NCI-H446 treated with DMSO at 0.1 percent for 48 hours (cell line): ENCODE measurements at places on chromosomes 1 and 21.

DNA sequence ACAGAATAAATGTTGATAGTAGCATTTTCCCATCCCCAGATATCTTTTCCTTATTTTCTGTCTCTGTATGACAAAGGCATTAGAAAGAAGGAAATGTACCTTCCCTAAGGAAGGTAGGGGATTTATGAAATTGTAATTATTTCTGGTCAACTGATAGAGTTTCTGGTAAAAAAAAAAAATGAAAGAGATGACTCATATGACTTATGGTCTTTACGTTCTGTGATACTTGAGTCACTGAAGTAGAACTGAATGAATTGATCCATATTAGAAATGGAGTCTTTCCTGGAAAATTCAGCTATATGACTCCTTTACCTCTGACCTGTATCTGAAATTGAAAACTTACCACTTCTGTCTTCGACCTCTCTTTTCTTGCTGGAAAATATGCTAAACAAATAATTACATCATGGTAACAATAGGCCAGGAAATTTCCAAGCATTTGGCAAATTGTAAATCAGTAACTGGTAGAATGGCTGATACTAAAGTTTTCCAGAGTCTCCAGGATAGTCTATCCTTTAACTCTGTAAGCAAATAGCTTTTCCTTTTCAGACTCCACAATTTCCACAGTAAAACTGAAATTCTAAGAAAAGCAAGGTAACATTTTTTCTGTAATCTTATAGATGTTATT, 364.3 kb upstream of the PTBP2 start:
- DNase-seq, result no peak

DNA sequence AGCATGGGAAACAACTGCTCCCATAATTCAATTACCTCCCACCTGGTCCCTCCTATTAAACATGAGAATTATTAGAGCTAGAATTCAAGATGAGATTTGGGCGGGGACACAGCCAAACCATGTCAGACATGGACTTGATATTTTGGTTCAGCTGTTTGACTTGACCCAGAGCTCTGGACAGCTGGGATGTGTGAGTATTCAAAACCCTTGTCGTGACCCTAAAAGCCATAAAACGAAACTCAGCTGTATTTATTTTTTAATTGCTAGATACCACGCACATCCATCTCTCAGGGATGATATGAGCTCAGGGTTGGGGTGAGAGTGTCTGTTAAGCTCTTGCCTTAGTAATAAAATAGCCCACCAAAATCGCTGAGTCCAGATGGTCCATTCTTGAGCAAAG, 45.4 kb downstream of the RCSD1 start:
- DNase-seq, result no peak

- no peak for DNase-seq
These were observed 93.9 kb upstream of the BEND5 start for GRCh38 chr1:48870596-48870995.

GRCh38 chr1:231016234-231016633, 23.8 kb downstream of the FAM89A start:
- no peak for DNase-seq

DNA sequence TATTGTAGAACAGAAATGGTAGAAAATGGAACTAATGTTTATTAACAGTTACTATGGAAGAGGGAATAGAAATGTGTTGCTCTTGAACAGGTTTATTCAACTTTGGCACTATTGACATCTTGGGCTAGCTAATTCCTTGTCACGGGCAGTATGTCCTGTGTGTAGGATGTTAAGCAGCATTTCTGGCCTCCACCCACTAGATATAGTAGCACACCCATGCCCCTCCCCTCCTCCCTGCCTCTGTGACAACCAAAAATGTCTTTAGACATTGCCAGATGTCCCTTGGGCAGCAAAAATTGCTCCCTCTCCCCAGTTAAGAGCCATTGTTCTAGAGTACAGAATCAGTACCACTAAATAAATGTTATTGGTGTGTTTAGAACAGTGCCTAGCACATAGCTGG, 91.4 kb upstream of the TPTE start:
- no peak for DNase-seq

GRCh38 chr1:218863987-218864386, 309.7 kb upstream of the LYPLAL1 start:
- no peak for DNase-seq

- DNase-seq, result no peak
These were observed 1.2 kb downstream of the ADAMTS4 start for GRCh38 chr1:161197560-161198193.

GRCh38 chr21:14542638-14543037, 3.5 kb downstream of the SAMSN1 start:
- no peak for DNase-seq

GRCh38 chr1:81594206-81594605, 206.5 kb upstream of the ADGRL2 start:
- DNase-seq, result no peak

GRCh38 chr1:1908506-1908791, 6.6 kb upstream of the CALML6 start:
- no peak for DNase-seq

- no peak for DNase-seq
These were observed 8.8 kb upstream of the TENT5B start for GRCh38 chr1:27021354-27022031.

DNA sequence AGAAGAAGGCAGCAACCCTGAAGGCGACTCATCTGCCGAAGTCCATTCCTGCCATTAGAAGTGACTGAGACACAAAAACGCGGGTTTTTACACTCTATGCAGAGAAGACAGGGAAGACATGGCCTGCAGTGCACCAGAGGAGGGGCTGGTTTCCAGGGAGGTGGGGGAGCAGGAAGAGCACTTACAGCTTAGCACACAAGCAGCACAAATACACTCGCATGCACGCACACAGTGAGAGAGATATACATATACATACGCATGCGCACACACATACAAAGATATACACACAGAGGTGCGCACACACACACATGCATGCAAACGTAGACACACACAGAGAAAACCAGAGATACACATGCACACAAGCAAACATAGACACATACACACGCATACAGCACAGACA, 210.9 kb upstream of the CSF3R start:
- DNase-seq, result no peak

DNA sequence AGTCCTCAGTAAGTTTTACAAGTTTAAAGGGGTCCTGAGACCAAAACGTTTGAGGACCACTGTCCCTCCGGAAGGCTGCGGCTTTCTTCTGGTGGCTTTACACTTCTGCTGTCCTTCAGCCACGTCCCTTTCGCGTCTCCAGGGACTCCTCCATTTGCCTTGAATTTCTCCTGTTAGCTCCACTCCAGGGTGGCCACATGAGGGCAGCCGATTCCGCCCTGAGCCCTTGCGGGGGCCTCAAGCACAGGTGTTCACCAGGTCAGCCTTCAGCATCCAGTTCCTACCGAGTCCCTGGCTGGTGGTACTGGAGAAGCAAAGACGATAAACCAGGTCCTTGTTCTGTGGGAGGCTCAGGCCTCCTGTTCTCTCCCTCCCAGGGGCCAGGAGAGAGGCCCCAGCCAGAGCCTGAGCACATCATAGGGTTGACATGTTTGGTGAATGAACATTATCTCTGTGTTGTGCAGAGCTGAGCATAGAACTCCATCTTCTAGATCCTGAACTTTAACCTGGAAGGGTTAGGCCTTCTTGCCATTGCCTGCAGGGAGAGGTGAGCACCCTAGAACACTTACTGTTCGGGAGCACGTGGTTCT, 27.4 kb upstream of the COQ8A start:
- DNase-seq, result no peak

GRCh38 chr1:226588484-226588883, 39.9 kb downstream of the STUM start:
- DNase-seq, result no peak

DNA sequence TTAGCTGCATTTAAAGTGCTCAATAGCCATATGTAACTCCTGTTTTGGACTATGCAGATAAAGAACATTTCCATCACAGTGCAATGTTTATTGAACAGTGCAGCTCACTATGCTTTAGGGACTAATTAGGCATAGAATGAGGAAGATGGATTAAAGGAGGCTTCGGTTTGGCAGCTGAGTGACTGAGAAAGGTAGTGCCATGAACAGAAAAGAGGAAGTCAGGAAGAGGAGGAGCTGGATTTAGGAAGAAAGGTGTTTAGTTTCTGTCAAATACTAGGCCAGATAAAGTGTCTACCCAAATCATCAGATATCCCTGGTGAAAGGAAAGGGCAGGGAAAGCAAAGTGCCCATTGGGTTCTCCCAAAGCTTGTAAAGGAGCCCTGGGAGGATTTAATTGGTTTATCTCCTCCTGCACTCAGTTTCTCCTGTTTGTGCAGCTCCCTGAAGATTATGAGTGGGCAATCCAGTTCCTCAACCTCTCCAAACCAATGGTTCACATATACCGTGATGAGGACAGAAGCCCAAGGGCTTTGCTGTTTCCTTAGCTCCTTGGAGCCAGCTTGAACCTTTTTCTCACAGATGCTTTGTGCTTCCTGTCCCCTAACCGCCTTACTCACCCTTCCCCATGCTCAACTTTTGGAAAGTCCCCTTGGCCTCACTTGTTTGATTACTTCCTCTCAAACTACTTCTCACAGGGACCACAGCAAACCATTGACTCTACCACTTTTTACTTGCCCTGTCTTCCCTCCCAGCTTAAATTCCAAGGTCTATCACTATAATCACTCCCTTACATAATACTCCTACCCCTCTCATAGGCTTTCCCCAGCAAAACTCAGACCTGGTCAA, 3.5 kb upstream of the RAP1A start:
- DNase-seq, result no peak

DNA sequence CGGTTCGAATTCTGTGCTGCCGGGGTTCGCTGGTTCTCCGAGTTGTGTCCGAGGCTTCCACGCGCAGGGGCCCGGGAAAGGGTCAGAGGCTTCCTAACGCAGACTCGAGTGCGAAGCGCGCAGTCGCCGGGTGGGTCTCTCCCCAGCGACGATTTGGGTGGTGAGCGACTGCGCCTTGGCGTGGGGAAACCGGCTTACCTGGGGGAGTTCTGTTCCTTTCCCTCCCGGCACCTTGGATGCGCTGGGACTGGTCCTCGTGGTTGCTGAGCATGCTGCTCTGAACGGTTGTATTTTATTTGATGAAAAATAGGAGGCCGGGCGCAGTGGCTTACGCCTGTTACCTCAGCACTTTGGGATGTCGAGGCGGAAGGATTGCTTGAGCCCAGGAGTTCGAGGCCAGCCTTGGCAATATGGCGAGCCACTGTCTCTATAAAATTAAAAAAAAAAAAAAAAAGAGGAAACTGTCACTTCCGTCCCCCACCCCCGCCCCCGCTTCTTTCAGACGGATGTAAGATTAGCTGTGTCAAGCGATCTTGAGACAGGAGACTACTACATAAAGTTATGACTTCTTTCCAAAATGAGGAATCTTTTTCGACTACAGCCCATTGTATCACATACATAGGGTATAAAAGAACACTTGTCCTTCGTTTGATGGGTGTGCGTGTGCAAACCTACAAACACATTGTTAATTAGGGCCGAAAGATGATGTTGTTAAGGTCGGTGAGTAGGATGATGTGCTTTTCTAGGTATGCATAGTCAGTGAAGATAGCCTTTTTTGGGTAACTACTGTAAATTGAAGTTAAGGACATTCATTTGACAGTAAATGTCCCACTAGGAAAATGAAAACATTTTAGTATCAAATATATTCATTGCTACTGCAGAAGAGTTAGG, at the start of gene CCDC18:
Gene CCDC18 (plus strand): TSS at position 2 of the 891 bp plus-strand sequence. CDS start 2,638 bp downstream, outside the sequence.
- DNase-seq, result no peak

GRCh38 chr21:44359396-44359795, 6.0 kb downstream of the TRPM2 start:
- no peak for DNase-seq

DNA sequence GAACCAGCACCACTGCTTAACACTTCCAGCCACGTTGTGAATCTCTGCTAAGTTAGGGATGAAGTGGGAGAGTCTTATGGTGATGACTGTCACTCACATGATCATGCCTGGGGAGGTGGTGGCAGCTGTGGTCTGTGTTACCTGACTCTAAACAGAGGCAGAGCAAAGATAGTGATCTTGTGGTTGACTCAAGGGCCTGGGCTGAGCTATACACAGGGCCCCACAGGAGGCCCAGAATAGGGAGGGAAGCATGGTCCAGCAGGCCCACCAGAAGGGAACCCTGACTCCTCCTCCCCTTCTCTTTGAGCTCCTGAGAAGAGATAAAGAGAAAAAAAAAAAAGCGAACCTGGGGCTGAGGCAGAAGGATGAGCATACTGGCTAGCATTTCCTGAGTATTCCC, 55.0 kb downstream of the PLXNA2 start:
- no peak for DNase-seq

GRCh38 chr1:220655961-220656740, 34.0 kb upstream of the C1orf115 start:
- no peak for DNase-seq

DNA sequence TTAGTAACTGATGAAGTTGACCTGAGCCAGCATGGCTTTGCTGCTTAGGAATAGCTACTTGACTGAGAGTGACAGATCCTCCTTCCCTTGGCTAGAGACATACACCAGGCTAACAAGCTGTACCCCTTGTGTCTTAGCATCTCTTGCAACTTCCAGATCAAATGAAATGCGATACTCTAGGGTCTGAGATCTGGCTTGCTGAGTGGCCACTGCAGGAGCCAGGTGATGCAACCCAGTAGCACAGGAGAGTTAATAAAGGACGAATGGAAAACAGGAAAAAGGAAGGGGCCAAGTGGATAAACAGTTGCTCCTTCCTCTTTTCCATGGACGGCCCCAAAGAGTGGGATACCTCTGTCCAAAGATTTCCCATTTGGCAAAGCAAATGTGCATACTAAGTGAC, 38.2 kb downstream of the ASTN1 start:
- no peak for DNase-seq

- DNase-seq, result peak; percentile 97
These were observed 311.3 kb downstream of the LRRIQ3 start for GRCh38 chr1:73886716-73887115.

DNA sequence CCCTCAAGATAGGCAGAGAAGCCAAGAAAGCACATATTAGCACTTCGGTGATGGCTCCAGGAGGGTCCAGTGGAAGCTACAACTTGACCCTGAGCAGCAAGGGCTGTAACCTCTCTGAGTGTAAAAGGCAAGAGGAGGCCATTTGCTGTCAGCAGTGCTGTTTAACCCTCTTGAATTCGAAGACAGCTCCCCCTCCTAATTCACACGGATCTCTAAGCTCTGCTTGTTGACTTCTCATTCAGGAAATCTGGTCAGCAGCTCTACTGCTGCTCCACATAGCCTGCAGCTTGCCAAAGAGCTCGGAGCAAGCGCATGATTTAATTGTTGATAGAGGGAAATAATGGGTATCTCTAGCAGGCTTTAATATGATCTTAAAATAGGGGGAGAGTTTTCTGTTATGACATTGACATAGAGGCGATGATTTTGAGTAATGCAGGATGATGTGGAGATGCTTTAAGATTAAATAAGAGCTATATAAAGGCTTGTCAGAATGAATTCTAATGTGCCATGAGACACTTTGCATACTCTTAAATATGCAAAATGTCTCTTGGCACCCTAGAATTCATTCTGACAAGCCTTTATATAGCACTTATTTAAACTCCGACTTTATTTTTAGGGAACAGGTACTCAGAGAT, 79.4 kb upstream of the USH2A start:
- DNase-seq, result no peak
